ENCODE measurements at places on chromosomes 3 and 15. TPM values are rescaled to one million over a fixed set of nuclear protein-coding genes. Genes with fewer than 3 reads are reported as not detected.

The MORC1 gene
- polyA plus RNA-seq, result not detected

The ATP8B4 gene
- 0.19 TPM for polyA plus RNA-seq

The SLC28A1 gene
- polyA plus RNA-seq, result not detected

The CLDN11 gene
- polyA plus RNA-seq, result 0.26 TPM

The DCLK3 gene
- 0.01 TPM for polyA plus RNA-seq

The MNS1 gene
- polyA plus RNA-seq, result not detected

The FGF7 gene
- not detected for polyA plus RNA-seq

The TSPAN3 gene
- 161 TPM for polyA plus RNA-seq

The APOD gene
- polyA plus RNA-seq, result not detected

The CHAC1 gene
- 1.2 TPM for polyA plus RNA-seq

DNA sequence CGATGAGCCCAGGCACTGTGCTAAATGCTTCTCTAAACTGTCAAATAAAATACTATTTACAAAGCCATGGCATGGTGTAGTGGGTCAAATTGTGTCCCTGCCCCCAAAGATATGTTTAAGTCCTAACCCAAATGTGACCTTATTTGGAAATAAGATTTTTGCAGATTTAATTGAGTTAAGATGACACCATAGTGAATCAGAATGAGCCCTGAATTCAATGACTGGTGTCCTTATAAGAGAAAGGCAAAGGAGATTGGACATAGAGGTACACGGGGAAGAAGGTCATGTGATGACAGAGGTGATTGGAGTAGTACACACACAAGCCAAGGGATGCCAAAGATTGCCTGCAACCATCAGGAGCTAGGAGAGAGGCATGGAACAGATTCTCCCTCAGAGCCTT, 121.6 kb upstream of the VEPH1 start:
- H3K27me3 ChIP-seq, result no peaks in the 10 kb centered on the region
- no peak overlapping the region for H3K4me3 ChIP-seq
- H3K27ac ChIP-seq, result no peak overlapping the region

GRCh38 chr3:21750831-21751391, at the start of gene ZNF385D:
Gene ZNF385D (minus strand): TSS chr3:21751210. CDS start chr3:21750916, 294 bp downstream.
- no peak for DNase-seq
- H3K27me3 ChIP-seq, result no peaks in the 10 kb centered on the region
- H3K4me1 ChIP-seq, result no peaks in the 10 kb centered on the region
- H3K4me3 ChIP-seq, result no peak within 1 kb of the TSS

DNA sequence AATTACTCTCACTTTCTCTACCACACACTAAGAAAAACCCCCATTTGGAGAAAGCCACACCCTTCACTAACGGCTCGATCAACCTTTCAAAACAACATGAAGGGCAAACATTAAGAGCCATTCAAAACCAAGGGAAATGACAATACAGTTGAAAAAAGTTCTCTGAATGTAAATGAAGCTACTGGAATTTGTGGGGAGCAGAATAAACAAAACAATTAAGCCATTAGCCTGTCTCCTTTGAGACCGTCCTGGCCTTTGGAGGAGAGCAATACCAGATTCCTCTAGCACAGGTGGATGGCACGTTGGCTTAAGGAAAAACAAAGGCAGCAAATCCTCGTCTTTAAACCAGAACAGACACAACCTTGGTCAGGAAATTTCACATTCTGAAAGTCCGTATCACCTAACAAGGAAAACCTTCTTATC, 18.7 kb downstream of the MYO1E start:
- peak overlapping the region; percentile 82 for H3K27ac ChIP-seq
- no peaks in the 10 kb centered on the region for H3K36me3 ChIP-seq
- peak; percentile 60 for DNase-seq
- peaks cover 69% of the 10 kb centered on the region for H3K4me1 ChIP-seq

GRCh38 chr3:30752970-30753369, 141.5 kb downstream of the GADL1 start:
- H3K27me3 ChIP-seq, result no peaks in the 10 kb centered on the region
- H3K27ac ChIP-seq, result no peak overlapping the region
- no peaks in the 10 kb centered on the region for H3K36me3 ChIP-seq
- peaks cover 6% of the 10 kb centered on the region for H3K4me1 ChIP-seq
- DNase-seq, result no peak

GRCh38 chr3:23884481-23884880, 32.3 kb downstream of the NKIRAS1 start:
- H3K4me1 ChIP-seq, result no peaks in the 10 kb centered on the region
- H3K27ac ChIP-seq, result no peak overlapping the region
- no peak overlapping the region for H3K4me3 ChIP-seq
- no peak for DNase-seq
- H3K27me3 ChIP-seq, result no peaks in the 10 kb centered on the region
- peaks cover 3% of the 10 kb centered on the region for H3K36me3 ChIP-seq

DNA sequence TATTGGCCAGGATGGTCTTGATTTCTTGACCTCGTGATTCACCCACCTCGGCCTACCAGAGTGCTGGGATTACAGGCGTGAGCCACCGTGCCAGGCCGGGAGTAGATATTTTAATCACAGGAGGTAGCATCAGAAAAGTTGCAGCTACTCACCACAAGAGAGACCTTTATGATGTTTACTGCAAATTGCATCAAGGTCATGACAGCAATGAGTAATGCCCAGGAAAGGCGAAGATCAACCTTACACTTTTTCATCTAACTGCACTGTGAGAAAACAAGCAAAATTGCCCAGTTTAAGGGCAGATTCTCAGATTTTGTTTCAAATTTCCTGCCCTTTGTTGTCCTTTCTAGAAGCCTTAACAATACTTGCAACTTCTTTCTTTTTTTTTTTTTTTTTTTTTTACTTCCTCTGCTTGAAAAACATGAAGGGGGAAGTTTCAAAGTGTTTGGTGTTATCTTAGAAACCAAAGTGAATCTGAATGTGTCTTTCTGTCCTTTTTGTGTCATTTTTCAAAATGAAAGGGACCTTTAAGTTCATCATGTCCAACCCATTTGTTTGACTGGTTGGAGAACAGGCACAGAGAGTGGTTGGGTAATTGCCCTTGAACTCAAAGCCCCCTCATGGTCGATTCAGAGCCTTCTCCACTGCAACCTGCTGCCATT, 25.0 kb downstream of the TGFBR2 start:
- H3K27ac ChIP-seq, result peak overlapping the region; percentile 73
- H3K27me3 ChIP-seq, result no peaks in the 10 kb centered on the region
- no peaks in the 10 kb centered on the region for H3K36me3 ChIP-seq

GRCh38 chr3:31908391-31909097, 72.5 kb downstream of the OSBPL10 start:
- H3K4me3 ChIP-seq, result no peak overlapping the region
- H3K27ac ChIP-seq, result no peak overlapping the region
- H3K36me3 ChIP-seq, result no peaks in the 10 kb centered on the region
- no peak for DNase-seq
- no peaks in the 10 kb centered on the region for H3K27me3 ChIP-seq

DNA sequence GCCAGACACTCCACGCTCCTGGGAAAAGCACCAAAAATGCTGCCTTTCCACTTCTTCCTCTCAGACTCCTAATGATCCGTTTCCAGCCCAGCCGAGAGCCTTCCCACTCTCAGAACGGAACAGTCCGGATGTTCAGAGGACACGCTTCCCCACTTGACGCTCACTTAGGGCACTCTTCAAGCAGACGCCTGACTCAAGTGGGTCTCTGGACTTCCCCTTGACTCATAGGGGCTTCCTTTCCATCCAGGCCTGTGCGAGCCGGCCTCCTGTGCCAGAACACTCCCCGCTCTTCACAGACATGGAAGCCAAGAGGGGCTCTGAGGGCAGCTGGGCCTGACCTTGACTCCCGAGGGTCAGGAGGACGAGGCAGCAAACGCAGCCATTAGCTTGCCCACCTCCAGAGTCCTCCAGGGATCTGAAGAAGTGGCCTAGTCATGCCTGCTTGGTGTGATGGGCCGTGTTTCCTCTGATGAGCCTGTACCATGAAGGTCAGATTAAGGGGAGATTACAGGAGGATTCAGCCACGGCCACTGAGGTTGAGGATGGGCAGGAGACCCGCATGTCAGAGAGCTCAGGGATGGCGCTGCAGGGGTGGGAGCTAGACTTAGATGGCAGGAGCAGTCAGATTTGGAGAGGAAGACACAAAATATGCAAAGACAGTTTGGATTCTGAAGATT, 114.7 kb upstream of the TLE3 start:
- no peak for DNase-seq
- H3K27me3 ChIP-seq, result no peaks in the 10 kb centered on the region
- H3K4me3 ChIP-seq, result no peak overlapping the region
- no peaks in the 10 kb centered on the region for H3K4me1 ChIP-seq

DNA sequence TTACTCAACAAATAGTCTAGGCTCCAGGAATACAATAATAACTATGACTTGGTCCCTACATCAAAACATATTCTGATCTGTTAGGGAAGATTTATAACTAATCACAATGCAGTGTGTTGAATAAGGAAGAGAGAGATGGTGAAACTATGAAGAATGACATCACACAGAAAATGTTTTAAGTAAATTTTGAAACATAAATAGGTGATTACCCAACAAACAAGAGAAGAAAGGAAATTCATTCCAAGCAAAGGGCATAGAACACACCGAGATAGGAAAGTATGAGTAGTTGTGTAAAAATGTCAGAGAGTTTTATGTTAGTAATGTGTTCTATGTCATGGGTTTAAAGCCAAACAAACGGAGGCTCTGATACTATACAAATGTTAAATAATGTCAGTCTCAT, 13.4 kb downstream of the SEC62 start:
- DNase-seq, result no peak
- peaks cover 9% of the 10 kb centered on the region for H3K4me1 ChIP-seq
- no peaks in the 10 kb centered on the region for H3K27me3 ChIP-seq
- H3K36me3 ChIP-seq, result peaks cover 97% of the 10 kb centered on the region
- peak overlapping the region; percentile 55 for H3K27ac ChIP-seq

- H3K4me1 ChIP-seq, result no peaks in the 10 kb centered on the region
- DNase-seq, result no peak
- H3K27me3 ChIP-seq, result peaks cover 3% of the 10 kb centered on the region
- no peak overlapping the region for H3K4me3 ChIP-seq
- H3K36me3 ChIP-seq, result no peaks in the 10 kb centered on the region
Observed at GRCh38 chr3:131306242-131306641, 75.3 kb upstream of the NUDT16 start.

GRCh38 chr3:184663756-184664155, 48.1 kb downstream of the MAGEF1 start:
- H3K27me3 ChIP-seq, result no peaks in the 10 kb centered on the region
- peaks cover 5% of the 10 kb centered on the region for H3K4me1 ChIP-seq
- H3K4me3 ChIP-seq, result no peak overlapping the region
- no peak overlapping the region for H3K27ac ChIP-seq
- DNase-seq, result no peak

DNA sequence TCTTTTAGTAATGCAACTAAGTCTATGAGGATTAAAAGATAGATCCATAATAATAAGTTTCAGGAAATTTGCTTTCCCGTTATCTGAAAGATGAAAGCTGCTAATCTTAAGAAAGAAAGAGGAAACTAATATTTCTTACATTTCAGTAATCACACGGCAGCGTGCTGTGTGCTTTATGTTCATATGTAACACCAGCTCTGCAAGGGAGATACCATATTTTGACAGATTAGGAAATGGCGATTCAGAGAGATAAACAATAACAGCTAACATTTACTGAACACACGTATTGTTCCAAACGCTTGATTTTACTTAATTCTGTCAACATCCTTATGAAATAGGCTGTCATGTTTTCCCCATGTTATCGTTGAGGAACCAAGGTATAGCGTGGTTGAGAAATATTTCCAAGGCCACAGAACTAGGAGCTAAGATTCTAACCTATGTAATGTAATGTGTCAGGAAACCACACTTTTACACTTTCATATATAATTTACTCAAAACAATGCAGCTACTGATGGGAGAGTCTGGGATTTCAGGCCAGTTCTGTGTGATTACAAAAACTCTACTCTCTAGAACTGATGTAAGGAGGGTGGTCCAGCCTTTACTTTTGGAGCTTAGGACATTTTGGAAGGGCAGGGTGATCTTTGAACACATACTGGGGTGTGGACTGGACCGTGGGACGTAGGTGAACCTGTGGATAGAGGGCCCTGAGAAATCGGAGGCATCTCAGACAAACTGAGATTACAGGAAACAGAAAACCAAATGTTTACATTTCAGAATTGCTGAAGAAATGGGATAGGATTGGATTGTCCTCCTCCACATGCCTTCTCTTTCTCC, 100.6 kb downstream of the IL1RAP start:
- DNase-seq, result no peak
- no peak overlapping the region for H3K27ac ChIP-seq
- no peaks in the 10 kb centered on the region for H3K36me3 ChIP-seq
- H3K27me3 ChIP-seq, result no peaks in the 10 kb centered on the region

DNA sequence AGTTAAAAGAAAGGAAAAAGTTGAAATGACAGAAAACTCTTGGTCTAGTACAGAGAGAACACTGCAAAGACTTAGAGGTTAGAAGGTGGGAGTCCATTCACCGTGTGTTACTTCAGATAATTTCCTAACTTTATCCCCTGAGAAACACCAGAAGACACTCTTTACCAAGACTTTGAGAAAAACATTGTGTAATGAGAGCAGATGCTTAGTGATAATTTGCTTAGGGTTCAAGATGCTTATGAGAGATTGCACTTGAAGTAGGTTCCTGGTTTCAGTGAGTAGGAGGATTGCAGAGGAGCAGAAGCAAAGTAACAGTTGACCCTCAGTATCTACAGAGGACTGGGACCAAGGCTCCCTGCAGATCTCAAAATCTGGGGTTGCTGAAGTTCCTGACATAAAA, 594.1 kb downstream of the NR2F2 start:
- H3K27ac ChIP-seq, result no peak overlapping the region
- H3K36me3 ChIP-seq, result no peaks in the 10 kb centered on the region
- no peak for DNase-seq

DNA sequence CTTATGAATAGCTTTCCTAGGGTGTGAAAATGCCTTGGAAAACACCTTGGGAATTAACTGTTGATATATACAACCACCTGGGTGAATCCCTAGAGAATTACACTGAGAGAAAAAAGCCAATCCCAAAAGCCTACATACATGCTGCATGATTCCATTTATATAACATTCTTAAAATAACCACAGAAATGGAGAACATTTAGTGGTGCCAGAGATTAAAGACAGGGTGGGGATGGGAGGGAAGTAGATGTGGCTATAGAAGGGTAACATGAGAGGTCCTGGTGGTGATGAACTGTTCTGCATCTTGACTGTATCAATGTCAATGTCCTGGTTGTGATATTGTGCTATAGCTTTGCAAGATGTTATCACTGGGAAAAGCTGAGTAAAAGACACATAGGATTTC, 291.0 kb downstream of the CLSTN2 start:
- no peaks in the 10 kb centered on the region for H3K36me3 ChIP-seq
- H3K27ac ChIP-seq, result no peak overlapping the region
- DNase-seq, result no peak

DNA sequence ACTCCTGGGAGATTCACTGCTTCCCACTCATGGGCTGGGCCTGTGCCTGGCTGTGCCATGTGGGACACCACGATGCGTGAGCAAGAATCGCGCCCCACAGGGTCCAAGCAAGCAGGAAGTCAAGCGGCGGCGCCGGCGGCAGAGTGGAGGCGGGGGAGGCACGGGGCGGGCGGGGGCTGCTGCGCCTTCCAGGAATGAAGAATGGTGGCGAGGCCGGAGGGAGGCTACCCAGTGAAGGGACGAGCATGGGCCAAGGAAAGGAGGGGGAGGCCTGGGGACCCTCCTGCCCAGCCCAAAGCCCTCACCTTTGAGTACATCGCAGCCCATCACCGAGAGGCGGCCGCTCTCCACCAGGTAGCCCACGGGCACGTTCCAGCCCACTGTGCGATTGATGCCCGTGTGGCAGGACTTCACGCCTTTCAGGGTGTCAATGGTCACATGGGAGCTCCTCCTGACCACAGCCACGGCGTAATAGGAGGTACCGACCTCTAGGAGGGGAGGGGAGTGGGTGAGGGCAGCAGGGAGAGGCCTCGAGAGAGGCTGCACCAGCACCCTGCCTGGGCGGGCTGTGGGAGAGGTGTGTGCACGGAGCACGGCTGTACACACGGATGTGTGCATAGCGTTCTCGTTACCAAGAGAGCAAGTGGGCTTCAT, 5.5 kb downstream of the MELTF start:
- DNase-seq, result peak; percentile 29
- H3K27me3 ChIP-seq, result no peaks in the 10 kb centered on the region
- H3K4me3 ChIP-seq, result peak overlapping the region; percentile 43
- no peak overlapping the region for H3K27ac ChIP-seq
